ENCODE measurements at places on chromosomes 12 and 14.

DNA sequence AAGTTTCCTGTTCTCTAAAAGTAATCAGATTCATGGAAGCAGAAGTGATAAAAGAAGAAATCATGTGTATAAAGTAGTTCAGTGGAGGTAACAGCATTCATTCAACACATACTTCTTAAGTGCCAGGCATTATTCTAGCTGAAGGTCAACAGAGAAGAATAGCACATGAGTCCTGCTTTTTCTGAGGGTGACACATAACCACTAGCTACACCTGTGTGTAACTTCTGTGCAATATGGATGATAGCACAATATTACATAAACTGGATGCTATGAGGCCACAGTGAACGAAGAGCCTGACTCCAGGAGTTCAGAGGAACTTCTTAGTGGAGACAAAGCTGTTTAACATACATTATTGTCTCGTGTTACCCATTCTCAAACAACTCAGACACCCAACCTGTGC lies 114.3 kb upstream of the PCED1B start:
- DNase-seq = no peak

GRCh38 chr12:67428431-67428830 lies 159.3 kb downstream of the CAND1 start:
- no peak for DNase-seq

DNA sequence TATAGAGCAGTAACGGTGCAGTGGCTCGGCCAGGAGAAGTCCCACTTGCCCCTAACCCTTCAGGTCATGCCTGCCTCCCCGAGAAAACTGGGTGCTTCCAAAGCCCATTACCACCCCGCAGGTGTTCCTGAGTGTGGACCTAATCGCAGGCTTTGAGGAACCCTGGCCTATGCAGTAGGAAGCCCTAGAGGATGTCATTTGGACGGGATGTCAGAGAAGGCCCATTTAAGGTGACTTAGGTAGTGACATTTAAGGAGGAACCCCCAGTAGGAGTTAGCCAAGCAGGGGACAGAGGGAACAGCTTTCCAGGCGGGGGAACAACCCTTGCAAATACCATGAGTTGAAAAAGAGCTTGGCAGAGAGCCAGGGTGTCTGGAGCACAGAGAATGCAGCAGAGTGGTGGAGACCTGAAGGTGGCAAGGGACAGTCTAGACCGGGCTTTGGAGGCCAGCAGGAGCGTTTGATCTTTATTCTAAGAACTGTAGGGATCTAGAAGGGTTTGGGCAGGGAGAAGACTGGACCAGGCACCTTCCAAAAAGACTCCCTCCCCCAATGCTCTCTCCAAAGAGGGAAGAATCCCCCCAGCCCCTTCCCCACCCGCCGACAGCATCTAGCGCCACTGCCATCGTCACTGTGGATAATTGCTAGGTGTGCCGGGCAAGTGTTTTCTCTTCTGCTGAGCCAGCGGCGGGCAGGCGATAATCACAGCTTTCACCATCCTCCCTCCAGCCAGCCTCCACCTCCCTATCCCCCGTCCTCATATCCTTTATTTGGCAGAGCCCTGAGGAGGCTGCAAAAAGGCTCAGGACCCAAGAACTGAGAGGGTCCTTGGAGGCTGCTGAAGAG lies 33.3 kb upstream of the BEGAIN start:
- DNase-seq = no peak

- DNase-seq = no peak
Measured at GRCh38 chr14:35480119-35480769, 53.7 kb upstream of the INSM2 start.

GRCh38 chr12:77392467-77393088 lies 327.2 kb upstream of the E2F7 start:
- DNase-seq = no peak

DNA sequence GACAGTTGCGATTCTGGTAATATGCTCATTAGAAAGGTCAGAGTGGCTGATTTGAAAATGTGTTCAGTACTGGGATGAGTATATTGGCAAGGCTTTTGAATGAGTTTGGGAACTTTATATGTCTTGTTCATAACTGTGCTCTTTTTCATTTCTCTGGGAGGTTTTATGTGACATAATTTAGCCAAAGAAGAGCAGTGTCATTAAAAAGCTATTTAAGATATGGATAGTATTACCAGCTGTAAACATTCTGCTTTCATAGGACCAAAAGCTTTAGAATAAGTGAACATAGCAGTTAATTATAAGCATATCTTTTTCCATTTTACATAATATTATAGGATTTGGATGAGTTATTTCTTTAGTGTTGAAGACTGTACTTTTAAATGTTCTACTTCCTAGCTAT lies 260.4 kb downstream of the TTC6 start:
- no peak for DNase-seq

DNA sequence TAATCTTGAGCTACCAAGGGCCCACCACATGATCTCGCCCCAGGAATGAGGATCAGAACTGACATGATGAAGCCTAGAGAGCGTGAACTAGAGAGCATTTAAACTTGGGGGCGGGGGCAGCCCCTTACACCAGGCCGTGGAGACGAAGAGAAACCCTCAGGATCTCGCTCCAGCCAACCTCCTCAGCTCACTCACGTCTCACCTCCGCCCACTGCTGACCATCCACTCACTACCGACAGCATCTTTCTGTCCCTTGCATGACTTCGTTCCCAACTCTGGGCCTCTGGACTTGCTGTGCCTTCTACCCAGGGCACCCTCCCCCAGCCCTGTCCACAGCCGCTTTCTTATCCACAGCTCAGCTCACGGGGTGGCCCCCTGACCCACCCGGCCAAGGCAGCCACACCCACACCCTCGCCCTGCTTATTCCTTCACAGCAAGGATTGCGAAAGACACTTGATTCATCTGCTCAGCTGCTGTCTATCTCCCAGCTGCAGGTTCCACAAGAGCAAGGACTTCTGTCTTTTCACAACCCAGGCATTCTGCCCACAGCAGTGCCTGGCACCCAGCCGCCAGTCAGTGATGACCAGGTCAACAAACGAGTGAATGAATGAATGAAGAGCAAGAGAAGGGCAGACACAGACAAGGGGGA lies 6.4 kb downstream of the STX2 start:
- DNase-seq = no peak

DNA sequence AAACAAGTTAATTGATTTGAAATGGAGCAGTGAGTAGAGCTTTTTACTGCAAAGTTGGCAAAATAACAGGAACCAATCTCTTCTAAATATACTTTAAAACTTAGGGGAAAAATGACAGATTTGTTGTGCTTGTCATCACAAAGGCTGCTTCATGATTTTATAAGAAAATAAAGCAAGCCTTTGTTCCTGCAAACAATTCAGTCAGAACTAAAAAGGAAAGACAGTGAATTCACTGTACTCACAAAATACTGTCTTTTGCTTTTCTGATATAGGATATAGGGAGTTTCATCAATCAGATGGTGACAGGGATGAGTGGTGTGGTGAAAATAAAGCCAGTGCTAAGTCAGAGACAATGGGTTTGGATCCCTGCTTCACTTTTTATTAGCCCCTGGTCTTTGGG lies 126.0 kb downstream of the HELB start:
- no peak for DNase-seq

DNA sequence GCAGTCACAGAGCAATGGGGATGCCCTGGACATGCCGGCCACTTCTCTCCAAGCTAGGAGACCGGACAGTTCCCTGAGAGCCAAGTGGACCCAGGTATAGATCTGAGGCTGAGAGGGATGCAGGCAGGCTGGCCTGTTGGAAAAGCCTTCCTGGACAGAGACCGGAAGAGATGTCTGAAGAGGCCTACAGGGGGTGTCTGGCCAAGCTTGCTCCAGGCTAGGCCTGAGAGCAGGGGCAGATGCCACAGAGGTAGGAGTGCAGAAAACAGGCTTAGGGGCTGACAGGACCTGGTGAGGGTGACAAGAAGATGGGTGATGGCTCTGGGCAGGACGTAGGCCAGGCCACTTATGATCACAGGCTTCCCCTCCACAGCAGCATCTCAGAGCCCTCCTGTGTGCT lies 30.2 kb downstream of the ARL6IP4 start:
- no peak for DNase-seq

DNA sequence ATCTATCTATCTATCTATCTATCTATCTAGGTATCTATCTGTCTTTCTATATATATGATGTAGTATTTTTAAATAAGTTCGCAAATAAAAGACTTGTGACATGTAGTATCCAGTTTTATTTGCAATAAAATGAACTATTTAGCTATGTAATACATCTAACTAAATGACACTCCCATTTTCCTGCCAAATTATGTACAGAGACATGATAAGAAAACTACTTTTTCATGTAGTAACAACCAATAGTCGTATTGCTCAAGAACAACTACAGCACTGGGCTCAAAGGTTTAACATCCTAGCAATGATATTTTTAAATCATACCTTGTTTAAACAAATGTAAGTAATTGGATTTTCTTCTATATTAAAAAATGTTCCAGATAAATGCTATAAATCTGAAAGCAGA lies 55.5 kb upstream of the FLRT2 start:
- no peak for DNase-seq

- DNase-seq = no peak
Measured at GRCh38 chr12:14854586-14855183, 11.4 kb upstream of the ART4 start.

DNA sequence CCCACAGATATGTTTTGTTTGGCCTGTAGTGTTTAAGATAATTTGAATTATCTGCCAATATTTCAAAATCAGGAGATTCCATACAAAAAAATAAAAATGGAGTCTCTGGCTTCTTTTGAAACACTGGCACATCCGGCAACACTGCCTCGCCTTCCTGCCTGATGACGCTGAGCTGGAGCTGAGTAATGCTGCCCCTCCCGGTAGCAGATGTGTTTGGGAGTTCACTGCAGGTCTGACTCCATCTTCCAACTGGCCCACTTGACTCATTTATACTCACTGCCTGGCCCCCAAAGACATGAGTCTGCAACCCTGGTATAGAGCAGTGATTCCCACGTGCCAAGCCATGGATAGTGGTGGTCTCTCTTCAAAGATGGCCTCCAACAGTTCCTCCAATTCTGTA lies 7.4 kb downstream of the CIT start:
- DNase-seq = no peak

GRCh38 chr12:97944576-97944975 lies 482.0 kb downstream of the RMST start:
- DNase-seq = no peak

GRCh38 chr14:33851931-33852330 lies 98.9 kb downstream of the EGLN3 start:
- no peak for DNase-seq

- DNase-seq = no peak
Measured at GRCh38 chr14:19974844-19975243, 547 bp upstream of the OR4K15 start.

- DNase-seq = no peak
Measured at GRCh38 chr14:92802678-92803077, 8.6 kb downstream of the GOLGA5 start.

- no peak for DNase-seq
Measured at GRCh38 chr14:105053421-105053820, 11.8 kb downstream of the GPR132 start.

DNA sequence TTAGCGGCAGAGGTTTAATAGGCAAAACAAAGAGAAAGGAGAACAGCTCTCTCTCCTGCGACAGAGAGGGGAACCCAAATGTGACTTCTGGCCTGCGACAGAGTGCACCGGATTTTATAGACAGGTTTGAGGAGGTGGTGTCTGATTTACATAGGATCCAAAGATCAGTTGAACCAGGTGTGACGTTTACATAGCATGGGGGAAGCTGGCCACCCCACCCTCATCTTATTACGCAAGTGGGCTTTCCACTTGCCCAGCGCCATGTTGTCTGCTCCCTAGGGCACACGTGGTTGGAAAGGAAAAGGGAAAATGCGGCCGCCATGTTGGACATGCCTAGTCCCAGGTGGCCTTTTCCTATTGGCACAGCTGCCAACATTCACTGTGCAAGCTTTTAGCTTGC lies 17.4 kb downstream of the BCL2L14 start:
- no peak for DNase-seq

GRCh38 chr14:73236157-73236556 lies 1.1 kb upstream of the PAPLN start:
- no peak for DNase-seq

DNA sequence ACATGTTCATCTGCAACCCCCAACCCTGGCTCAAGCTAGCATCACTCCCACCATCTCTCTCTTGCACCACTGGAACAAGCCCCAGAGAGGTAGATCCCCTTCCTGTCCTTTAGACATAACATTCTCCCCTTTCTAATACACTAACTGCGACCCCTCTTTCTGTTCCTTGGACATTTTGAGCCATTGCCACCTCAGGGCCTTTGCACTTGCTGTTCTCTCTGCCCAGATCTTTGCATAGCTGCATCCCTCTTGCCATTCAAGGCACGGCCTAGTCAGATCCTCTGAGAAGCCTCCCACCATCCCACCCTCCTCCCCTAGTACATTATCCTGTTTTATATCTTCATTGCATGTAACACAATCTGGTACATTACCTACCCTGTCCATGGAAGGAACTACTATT lies 16.5 kb downstream of the FOXN3 start:
- DNase-seq = no peak

DNA sequence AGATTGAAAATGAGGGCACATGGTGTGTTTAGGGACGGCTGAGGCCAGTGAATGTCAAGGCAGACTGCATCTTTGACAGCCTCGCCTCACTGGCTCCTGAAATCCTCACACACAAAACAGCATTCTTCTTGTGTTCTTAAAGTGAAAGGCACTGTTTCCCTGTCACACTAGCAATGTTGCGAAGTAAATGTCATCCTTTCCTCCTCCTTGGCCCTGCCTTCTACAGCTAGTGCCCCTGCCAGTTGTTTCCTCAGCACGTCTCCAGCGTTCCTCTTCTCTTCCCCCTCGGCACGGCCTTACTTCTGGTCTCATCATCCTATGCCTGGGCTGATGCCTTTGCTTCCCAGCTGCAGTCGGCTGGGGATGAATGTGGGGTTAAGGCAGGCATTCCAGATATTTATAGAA lies 129.4 kb upstream of the DNM1L start:
- no peak for DNase-seq

GRCh38 chr14:90096566-90096965 lies 34.8 kb downstream of the KCNK13 start:
- DNase-seq = no peak

DNA sequence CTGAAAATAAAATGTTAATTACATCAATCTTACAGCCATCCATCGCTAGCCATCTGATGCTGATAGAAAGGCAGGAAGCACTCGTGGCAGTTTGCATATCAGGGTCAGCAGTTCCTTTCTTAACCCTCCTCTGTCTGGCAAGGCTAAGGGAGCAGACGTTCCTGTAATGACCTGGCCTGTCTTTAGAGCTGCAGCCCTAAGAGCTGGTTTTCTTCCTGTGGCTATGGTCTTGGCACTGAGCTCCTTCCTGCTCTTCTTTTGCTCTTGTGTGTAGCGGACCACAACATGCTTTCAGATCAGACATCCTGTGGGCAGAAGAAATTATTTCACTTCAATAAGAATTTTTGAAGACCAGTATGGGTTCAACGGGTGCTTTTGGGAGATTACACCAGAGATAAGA lies 170.4 kb downstream of the DAD1 start:
- no peak for DNase-seq
